ENCODE measurements at places on chromosomes 7 and 10.

GRCh38 chr7:8536431-8536830 lies 103.0 kb downstream of the NXPH1 start:
- no peak for DNase-seq

DNA sequence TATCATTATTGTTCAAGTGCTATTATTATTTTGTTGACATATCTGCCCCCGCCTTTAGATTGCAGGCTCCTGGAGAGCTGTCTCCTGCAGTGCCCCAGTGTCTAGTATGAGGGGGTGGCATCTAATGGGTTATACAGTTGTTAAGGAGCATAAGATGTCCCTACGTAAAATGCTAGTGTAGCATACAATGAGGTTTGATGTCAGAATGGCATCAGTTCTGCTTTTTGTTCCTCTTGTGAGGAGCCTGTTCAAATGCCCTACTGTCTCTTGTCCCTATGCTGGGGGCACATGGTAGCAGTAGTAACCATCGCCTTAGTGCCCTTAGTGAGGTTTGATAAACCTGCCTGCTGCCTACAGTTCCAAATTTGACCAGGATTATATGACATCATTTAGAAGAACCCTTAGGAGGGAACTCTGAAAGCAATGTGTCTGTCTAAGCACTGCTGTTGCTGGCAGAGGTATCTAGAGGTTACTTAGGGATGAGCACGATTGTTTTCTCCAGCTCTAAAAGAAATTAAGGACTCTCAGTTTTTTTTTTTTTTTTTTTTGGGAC lies 9.7 kb downstream of the CREM start:
- no peak for DNase-seq

- DNase-seq = no peak
These were observed 54.6 kb upstream of the KIF5B start for GRCh38 chr10:32110790-32111189.

DNA sequence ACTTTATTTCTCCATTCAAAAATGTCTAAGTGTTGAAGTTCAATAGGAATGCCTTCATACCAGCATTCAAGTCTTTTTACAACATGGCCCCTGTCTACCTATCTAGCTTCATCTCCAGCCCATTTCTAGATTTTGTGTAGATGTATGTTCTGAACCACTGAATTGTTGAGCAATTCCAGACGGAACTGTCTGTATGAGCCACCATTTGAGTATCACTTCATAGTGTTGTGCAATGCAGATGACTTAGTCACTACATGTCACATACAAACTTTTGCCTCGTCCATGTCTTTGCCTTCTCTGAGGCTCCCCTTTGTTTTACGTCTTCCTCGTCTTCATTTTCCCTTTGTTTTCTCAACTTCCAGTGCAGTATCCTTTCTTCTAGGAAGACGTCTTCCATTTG lies 118.1 kb downstream of the INHBA start:
- DNase-seq = no peak

DNA sequence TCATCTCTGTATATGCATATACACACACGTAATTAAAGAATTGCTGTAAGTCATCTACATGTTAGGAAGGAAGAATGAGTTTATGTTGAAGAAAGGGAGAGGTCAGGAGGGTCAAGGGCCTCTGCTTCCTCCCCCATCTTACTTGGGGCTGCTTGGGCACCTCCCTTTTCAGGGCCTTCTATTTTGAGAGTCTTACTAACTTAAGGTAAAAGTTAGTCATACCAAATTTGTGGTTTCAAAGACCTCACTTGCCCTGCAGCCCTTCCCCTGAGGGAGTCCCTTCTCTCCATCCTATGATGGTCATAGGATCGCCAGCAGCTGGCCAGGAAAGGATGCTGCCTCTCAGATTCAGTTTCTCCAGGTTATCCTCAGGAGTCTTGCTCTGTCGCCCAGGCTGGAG lies 2.6 kb downstream of the PLEKHS1 start:
- no peak for DNase-seq

DNA sequence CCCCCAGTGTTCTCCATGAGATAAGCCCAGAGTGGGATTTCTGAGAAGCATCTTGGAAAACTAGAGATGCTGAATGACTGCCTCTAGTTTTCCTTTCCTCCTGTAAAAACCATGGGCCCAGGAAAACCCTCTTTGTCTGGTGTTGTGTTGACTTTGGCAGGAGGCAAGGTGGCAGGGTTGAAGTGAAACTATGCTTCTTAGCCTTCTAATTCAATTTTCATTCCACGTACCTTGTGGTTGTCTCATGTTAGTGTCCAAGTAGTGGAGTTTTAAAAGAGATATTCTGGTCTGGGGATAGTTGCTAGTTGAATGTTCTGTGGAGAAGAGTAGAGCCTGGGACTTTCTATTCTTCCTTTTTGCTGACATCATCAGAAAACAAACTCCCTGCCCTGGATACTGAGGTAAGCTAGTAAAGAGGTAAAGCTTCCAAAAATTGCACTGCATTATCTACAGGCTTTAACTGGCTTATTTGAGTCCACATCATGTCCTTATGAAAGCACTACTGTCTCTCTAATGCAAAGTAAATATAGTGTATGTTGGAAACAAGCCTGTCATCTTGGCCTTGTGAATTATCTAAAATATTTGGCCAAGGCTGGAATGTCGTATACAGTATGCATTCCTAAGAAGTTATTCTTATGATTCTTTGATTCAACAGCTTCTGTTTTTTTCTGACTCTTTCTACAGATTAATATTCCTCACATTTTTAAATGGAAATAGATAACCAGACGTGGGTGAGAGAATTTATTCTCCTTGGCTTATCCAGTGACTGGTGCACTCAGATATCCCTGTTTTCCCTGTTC lies at the start of gene OR2F2:
OR2F2 (plus strand) TSS at position 708 of the 800 bp plus-strand sequence; CDS start at position 708, 0 bp downstream.
- no peak for DNase-seq

DNA sequence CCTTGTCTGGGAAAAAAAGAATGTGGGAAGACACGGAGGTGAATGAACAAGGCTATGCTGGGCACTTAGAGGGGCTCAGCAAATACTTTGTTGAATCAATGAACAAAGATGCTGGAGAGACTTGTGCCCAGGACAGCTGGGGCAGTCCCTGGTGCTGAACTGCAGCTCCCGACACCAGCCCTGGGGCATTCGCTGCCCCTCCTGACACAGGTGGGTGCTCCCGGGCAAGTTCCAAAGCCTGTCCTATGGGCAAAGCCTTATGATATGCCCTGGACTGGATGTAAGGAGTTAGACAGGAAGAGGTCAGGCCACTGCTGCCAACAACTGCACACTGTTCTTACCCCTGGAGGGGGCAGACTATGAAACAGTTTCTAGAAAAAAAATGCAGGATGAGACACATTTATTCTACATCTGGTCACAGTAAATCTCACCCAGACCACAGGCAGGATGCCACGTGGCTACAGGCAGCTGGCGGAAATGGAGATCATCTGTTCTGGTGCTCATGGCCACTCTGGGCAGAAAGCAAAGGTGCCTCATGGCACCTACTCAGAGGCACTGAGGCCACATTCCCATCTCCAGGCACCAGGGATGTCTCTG lies 21.9 kb upstream of the FRAT2 start:
- DNase-seq = no peak

- no peak for DNase-seq
These were observed 163.2 kb downstream of the TNS3 start for GRCh38 chr7:47418601-47419309.

GRCh38 chr10:69047111-69047832 lies 40.6 kb upstream of the SRGN start:
- DNase-seq = no peak

DNA sequence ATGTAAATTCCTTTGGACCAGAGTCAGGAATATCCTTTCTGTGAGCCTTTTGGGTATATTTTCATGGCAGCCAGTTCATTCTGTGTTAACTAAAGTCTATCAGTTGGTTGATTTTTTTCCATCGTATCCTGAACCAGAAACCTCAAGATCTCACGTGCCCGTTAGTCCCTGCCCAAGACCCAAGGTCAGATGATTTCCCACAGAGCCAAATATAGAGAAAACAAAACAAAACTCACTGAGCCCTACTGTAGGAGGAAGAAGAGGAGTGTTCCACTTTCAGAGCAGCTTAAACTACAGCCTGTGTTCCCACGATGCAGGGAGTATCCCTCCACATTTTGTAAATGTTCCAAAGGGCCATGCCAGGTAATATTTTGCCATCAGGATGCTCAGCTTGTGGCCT lies 96.0 kb upstream of the ADO start:
- no peak for DNase-seq

DNA sequence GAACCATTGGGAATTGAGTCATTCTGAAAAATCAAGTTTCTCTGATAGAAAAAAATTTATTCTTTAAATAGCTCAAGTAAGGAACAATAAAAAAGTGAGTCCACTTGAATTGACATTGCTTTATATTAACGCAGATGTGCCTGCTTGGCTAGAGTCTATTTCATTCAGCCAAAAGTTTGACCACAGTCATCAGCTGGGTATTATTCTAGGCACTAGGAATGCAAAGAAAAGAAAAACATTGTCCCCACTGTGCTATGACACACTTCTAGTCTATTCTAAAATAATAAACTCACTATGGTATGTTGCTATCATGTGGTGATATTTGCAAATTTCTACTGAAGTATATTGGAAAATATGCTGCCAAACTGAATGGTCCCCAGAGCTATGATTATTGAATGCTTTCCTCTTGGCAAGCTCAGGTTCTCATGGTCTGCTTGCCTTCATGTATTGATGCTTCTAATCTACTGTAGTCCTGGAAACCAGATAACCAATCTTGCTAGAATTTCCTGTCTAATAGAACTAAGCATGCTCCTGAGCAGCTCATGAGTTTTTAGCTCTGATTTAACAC lies 8.3 kb downstream of the SFRP4 start:
- DNase-seq = no peak

- DNase-seq = peak; percentile 20
These were observed 24.0 kb downstream of the IL2RA start for GRCh38 chr10:6038071-6038631.

- no peak for DNase-seq
These were observed 35.2 kb downstream of the EPHB4 start for GRCh38 chr7:100791881-100792666.

DNA sequence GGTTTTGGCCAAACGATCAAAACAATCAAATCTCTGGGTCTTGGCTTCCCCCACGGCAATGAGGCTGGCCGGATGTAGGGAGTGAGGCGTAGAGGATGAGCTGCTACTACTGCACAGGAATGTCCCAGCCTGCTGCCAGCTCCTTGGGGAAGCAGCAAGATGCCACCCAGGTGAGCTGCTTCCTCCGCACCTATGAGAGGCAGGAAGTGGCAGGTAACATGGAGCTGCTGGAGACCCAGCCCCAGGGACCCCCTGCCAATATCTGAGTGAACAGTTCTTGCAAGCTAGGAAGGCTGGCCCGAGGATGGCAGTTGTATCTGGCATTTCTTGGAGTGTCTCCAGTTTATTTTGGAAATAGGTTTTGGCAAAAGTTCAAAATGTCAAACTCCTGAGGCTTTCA lies 413.5 kb downstream of the DNAJB6 start:
- DNase-seq = no peak

GRCh38 chr10:5476918-5477525 lies 22.3 kb downstream of the CALML5 start:
- DNase-seq = no peak

GRCh38 chr10:110069502-110069982 lies 61.8 kb downstream of the ADD3 start:
- no peak for DNase-seq

DNA sequence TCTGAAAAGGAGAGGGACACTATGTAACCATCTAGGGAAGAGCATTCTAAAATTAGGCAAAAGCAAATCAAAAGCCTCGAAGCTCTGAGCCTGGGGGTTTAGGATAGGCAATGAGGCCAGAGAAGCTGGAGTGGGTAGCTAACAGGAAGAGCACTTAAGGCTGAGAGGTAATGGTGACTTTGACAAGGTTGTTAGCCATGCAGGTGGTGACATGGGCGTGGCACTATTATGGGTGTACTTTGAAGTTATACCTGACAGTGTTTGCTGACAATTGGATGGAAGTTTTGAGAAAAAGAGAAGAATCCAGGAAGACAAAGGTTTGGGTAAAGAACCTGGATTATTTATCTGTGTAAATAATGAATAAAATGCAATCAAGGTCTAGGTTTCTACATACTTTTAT lies 383.0 kb upstream of the SEMA3C start:
- DNase-seq = no peak

DNA sequence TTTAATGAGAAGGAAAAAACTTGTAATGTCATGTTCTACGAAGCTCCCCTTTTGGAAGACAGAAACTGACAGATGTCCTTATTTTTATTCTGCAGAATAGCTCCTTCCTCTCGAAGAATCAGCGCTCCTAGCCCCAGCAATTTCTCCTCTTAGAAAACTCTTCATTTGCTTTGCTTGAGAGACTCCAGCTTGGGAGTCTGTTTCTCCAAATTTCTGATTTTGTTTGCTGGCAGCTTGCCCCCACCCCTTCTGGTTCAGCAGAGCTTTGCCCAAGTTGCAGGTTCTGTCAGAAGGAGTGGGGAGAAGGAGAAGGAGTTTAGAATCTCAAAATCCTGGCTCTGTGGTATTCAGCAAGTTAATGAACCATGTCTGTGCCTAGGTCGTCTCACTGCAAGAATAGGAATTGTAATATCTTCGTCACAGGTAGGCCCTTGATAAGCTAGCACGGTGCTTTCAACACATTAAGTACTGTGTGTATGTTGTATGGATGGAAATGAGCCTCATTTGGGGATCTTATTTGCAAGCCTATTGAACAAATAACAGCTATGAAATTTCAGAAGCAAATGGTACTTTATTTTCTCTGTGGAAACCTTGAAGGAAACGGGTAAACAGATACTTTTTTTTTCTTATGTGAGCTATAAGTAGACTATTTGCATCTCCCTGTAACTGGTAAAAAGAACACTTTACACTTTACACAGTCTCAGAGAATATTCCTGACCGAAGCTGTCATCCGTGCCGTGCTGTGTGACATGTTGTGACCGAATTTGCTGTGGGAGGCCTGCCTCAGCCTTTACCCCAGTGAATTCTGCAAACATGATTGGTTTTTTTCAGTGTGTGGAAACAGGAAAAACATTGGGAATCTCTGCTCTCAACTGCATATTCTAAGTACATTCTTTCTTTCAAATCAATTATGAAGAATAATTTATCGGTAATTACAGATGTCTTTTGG lies 290.9 kb downstream of the CAMK1D start:
- no peak for DNase-seq

GRCh38 chr10:52351914-52352330 lies 37.8 kb downstream of the DKK1 start:
- no peak for DNase-seq

DNA sequence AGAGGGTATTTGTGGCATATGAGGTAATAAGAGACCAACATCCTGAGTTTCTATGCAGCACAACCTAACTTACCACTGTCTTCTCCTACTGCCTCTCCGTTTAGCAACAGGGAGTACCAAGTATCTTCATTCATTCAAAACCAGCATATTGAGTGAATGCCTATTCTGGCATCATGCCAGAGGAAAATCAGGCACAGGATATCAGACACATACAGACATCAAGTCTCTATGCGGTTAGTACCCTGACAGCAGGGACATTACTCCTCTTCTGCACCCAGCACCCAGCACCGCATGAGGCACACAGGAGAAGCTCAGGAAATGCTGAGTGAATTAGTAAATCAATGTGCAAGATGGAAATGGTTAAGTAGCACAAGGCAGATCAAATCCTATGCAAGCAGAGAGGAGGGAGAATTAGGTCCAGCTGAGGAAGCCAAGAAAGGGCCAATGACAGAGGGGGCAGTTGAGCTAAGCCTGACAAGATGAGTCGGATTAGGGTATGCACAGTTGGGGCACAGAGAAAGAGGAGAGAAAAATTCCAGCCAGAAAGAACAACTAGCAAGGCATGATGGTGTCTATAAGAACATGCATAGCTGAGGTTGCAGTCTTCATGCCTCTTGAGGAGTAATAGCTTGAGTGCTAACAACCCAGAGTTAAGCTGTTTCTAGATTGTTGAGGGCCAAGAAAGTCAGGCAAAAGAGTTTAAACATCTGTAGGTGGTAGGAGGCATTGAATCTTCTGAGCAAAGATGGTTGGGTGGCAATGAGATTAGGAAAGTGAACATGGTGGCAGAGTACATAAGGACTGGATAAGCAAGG lies 146.0 kb downstream of the PLXNA4 start:
- no peak for DNase-seq
